ENCODE measurements at places on chromosomes 4 and X.

GRCh38 chr4:8536467-8536866, 43.7 kb upstream of the GPR78 start:
- H3K36me3 ChIP-seq = no peaks in the 10 kb centered on the region
- no peak overlapping the region for H3K27ac ChIP-seq
- H3K4me3 ChIP-seq = no peak overlapping the region
- no peaks in the 10 kb centered on the region for H3K4me1 ChIP-seq
- no peak for DNase-seq
- H3K27me3 ChIP-seq = no peaks in the 10 kb centered on the region

- H3K36me3 ChIP-seq = no peaks in the 10 kb centered on the region
- no peaks in the 10 kb centered on the region for H3K4me1 ChIP-seq
- H3K4me3 ChIP-seq = peak overlapping the region; percentile 8
- H3K27ac ChIP-seq = peak overlapping the region; percentile 37
- DNase-seq = no peak
- no peaks in the 10 kb centered on the region for H3K27me3 ChIP-seq
Measured at GRCh38 chr4:27759611-27760575, 899.3 kb downstream of the STIM2 start.

DNA sequence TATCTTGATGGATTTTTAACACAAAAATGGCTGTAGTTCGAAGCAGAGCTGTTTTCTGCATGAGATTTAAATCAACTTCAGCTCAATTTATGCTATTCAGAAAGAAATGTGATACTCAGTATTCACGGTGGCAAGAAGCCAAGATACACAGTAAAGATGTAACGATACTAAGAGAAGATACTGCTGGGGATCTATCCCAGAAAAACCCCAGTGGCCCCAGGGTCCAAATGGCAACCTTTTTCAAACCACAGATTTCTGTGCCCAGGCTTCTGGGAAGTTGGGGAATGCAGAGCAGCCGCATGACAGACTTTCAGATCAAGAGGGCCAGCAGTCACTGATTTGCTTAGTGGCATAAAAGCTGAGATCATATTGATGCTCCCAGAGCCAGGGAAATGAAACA, 353.9 kb downstream of the AFF2 start:
- H3K27ac ChIP-seq = no peak overlapping the region
- no peaks in the 10 kb centered on the region for H3K27me3 ChIP-seq
- DNase-seq = no peak
- H3K4me1 ChIP-seq = no peaks in the 10 kb centered on the region

DNA sequence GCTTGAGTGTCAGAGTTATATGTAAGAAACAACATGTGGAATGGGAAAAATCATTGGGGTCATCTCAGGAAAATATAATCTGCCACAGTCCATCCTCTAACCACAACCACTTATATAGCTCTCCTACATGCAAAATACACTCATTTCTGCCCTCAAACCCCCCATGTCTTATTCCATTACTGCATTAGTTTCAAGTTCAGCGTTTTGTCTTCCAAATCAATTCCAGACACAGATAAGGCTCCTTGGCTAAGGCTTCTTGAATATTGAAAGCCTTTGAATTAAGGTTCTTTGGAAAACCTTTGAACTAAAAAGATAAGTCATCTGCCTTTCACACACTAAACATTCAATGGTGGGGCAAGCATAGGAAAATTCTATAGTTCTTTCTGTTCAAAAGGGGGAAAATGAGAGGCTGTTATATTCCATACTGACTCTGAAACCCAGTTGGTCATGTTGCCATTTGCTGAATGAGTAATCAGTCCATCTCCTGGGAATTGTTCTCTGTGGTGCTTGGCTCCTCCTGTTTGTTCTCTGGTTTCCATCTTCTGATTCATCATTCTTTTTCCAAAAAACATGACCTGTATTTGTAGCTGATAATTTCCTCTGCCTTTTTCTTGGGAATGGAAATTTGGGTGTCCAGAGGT, 218.7 kb downstream of the BMPR1B start:
- H3K4me1 ChIP-seq = no peaks in the 10 kb centered on the region
- no peak for DNase-seq
- H3K4me3 ChIP-seq = no peak overlapping the region
- no peak overlapping the region for H3K27ac ChIP-seq

GRCh38 chrX:135521405-135522131, 1.1 kb downstream of the INTS6L start:
- no peaks in the 10 kb centered on the region for H3K4me1 ChIP-seq
- no peaks in the 10 kb centered on the region for H3K36me3 ChIP-seq
- H3K4me3 ChIP-seq = peak overlapping the region; percentile 36

- H3K4me3 ChIP-seq = no peak overlapping the region
- DNase-seq = no peak
- H3K36me3 ChIP-seq = no peaks in the 10 kb centered on the region
Measured at GRCh38 chr4:48227662-48228061, 42.0 kb downstream of the TEC start.

- H3K27me3 ChIP-seq = no peaks in the 10 kb centered on the region
- no peaks in the 10 kb centered on the region for H3K4me1 ChIP-seq
- no peak overlapping the region for H3K4me3 ChIP-seq
- no peaks in the 10 kb centered on the region for H3K36me3 ChIP-seq
- DNase-seq = no peak
Measured at GRCh38 chr4:101238706-101239105, 108.6 kb downstream of the PPP3CA start.

DNA sequence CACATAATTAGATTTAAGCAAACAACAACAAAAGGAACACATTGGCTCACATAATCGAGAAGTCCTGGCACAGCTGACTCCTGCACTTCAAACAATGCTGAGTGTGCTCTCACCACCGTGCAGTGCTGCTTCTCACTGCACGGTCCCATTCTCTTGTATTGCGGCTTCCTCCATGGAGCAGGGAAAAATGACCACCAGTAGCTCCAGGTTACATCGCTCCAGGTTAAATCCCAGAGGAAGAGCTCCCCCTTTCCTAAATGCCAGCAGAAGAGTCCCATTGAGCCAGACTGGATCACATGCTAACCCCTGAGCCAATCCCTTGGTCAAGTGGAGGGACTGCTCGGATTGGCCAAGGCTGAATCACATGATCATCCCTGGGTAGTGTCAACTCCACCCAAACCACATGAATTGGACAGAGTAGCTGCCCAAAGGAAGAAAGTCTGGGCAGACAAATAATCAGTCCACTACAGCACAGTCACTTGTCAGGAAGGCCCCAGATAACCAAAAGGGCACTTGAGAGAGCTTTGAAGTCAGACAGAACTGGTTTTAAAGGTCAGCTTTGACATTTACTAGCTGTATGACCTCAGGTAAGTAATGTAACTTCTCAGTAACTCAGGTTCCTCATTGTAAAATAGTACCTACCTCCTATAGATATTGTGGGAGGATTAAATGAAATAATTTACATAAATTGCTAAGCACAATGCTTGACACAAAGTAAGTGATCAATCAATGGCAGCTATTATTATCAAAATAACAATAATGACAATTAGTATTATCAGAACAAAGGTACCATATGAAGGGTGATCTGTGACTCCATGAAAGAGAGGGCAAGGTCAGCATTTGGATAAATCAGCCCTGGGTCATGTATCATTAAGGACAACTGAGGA, 14.3 kb downstream of the TEC start:
- H3K36me3 ChIP-seq = no peaks in the 10 kb centered on the region
- no peak overlapping the region for H3K4me3 ChIP-seq
- peak overlapping the region; percentile 54 for H3K27ac ChIP-seq
- H3K27me3 ChIP-seq = no peaks in the 10 kb centered on the region
- DNase-seq = no peak

GRCh38 chr4:119493419-119493818, 135.2 kb downstream of the PDE5A start:
- no peak overlapping the region for H3K27ac ChIP-seq
- no peak overlapping the region for H3K4me3 ChIP-seq
- no peaks in the 10 kb centered on the region for H3K27me3 ChIP-seq
- H3K4me1 ChIP-seq = no peaks in the 10 kb centered on the region

- DNase-seq = peak; percentile 36
- H3K4me3 ChIP-seq = no peak overlapping the region
- H3K4me1 ChIP-seq = no peaks in the 10 kb centered on the region
- no peaks in the 10 kb centered on the region for H3K27me3 ChIP-seq
- H3K36me3 ChIP-seq = no peaks in the 10 kb centered on the region
- no peak overlapping the region for H3K27ac ChIP-seq
Measured at GRCh38 chr4:2290974-2291704, 29.2 kb upstream of the MXD4 start.

DNA sequence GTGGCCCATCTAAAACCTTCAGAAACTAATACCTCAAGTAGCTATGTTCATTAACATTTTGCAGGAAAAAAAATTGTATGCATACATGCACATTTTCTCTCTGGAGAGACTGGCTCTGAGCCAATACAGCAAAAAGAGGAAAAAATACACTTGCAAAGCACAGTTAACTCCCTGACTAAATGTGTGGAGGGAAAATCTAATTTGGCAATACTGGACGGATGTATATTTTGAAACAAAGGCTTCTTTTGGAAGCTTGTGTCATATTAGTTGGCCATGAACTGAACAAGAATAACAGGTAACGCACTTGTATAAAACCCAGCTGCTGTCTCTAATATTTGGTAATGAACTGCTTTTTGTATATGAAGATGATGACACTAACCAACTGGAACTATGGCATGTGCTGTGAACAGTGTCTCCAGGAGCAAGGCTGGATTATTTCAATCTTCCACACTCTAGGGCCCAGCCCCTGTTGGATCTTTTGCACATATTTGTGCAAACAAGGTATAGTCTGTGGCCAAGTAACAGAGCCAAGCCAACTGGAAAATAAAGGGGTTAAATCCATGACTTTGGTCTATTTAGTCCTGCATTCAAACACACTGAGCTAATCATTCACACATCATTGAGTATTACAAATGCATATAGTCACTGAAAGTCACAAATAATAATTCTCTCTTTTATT, 67.9 kb upstream of the NRK start:
- H3K4me3 ChIP-seq = no peak overlapping the region
- DNase-seq = no peak
- no peaks in the 10 kb centered on the region for H3K27me3 ChIP-seq
- no peaks in the 10 kb centered on the region for H3K4me1 ChIP-seq
- H3K36me3 ChIP-seq = no peaks in the 10 kb centered on the region

DNA sequence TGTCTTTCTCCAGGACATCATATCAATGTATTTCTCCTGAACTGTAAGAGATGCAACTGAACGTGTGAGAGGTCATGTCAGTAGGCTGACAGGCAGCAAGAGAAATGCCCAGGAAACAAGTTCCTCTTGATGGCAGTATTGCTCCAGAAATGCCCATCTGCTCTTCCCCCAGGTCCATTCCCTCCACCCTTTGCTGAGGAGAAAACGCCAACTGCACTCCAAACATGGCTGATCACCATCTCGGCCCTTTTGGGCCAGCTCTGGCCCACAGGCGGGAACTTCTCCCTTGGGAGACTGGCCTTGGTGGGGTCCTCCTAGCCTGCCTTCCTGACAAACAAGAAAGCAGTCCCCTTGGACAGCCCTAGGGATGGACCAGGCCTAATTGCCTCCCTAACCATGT, 276.5 kb upstream of the AGTR2 start:
- no peaks in the 10 kb centered on the region for H3K36me3 ChIP-seq
- H3K27ac ChIP-seq = no peak overlapping the region
- H3K4me1 ChIP-seq = peaks cover 18% of the 10 kb centered on the region
- H3K27me3 ChIP-seq = no peaks in the 10 kb centered on the region
- no peak overlapping the region for H3K4me3 ChIP-seq
- DNase-seq = no peak

GRCh38 chrX:153999359-154000037, 20.2 kb downstream of the IRAK1 start:
- no peaks in the 10 kb centered on the region for H3K36me3 ChIP-seq
- H3K4me3 ChIP-seq = no peak overlapping the region
- H3K27me3 ChIP-seq = no peaks in the 10 kb centered on the region
- H3K4me1 ChIP-seq = no peaks in the 10 kb centered on the region

- peak; percentile 86 for DNase-seq
- H3K27ac ChIP-seq = peak overlapping the region; percentile 47
- no peaks in the 10 kb centered on the region for H3K4me1 ChIP-seq
Measured at GRCh38 chr4:24057915-24058559, 168.2 kb upstream of the PPARGC1A start.

GRCh38 chrX:23952391-23952790, 44.6 kb downstream of the CXorf58 start:
- no peak for DNase-seq
- no peak overlapping the region for H3K4me3 ChIP-seq
- no peak overlapping the region for H3K27ac ChIP-seq
- H3K36me3 ChIP-seq = no peaks in the 10 kb centered on the region

DNA sequence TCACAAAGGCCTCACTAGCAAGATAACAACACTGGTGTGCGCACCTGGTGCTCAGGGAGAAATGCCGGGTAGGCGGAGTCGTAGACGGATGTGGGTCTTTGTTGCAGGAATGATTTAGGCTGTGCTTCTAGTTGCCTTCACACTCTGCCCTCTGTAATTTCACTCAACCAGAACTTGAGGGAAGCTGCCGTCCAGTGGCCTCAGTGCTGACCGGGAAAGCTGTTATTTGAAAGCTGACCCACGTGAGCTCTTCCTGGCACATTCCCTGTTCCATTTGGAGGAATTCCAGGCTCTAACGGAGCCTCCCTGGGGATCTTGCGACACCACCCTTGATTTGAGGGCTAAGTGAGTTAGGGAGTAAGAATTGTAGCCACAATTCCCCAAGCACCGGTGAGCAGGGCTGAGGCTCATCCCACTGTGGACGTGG, 15.9 kb downstream of the SH3TC1 start:
- H3K4me3 ChIP-seq = no peak overlapping the region
- no peak for DNase-seq
- peak overlapping the region; percentile 4 for H3K27ac ChIP-seq
- peaks cover 3% of the 10 kb centered on the region for H3K36me3 ChIP-seq

DNA sequence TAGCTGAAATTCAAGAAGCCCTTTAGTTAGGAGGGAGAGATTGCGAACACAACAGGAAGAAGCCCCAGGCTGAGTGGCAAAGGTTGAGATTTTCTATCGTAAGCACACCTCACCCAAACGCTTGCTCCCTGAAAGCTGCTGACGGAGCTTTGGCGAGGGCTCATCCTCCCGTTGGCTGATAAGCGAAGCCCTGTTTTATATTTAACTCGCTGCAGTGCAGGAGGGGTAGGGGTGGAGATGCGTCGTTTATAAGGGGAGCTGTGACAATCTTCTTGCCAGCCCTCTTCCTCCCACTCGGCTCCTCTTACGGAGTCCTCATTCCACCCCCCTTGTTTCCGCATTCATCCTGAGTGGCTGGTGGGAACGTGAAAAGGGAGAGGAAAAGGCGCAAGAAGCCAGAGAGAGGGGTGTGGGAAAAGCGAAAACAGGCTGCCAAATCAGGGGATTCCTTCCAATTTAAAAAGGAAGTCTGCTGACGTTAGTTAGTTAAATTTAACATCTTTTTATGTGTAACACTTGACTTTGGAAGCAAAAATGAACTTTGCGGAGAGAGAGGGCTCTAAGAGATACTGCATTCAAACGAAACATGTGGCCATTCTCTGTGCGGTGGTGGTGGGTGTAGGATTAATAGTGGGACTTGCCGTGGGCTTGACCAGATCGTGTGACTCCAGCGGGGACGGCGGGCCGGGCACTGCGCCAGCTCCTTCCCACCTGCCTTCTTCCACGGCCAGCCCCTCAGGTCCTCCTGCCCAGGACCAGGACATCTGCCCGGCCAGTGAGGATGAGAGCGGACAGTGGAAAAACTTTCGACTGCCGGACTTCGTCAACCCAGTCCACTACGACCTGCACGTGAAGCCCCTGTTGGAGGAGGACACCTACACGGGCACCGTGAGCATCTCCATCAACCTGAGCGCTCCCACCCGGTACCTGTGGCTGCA, at the start of gene ENPEP:
ENPEP (plus strand) TSS at position 275 of the 938 bp plus-strand sequence; CDS start at position 535, 260 bp downstream.
- H3K36me3 ChIP-seq = no peaks in the 10 kb centered on the region
- H3K27ac ChIP-seq = peak within 1 kb of the TSS; percentile 87
- H3K4me3 ChIP-seq = peak within 1 kb of the TSS; percentile 58
- peak; percentile 79 for DNase-seq
- H3K4me1 ChIP-seq = peaks cover 23% of the 10 kb centered on the region

Data from right lobe of liver (tissue), 6 donors.